Right renal pelvis (tissue), 4 donors: ENCODE measurements at places on chromosomes 16 and 17.

- DNase-seq: no peak
Observed at GRCh38 chr17:44910231-44911106, 4.8 kb downstream of the GFAP start.

DNA sequence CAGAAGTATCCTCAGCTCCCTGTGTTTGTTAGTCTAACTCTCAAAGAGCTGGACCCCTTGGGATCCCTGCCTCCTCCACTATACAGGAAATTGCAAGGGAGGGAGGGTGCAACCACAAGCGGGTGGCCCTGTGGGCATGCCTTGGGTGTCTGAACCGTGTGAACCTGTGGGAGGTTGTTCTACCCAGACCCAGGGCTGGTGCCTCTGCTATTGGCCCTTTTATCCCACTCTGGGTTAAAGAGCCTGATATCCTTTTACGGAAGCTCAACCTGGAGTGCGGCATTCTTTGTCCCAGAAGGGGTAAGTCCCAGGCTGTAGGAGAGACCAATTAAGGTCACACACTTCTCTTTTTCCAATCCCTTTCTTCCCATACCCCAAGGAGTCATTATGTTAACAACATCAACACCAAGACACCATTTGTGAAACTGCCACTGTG is 53.4 kb downstream of the ARSG start:
- DNase-seq: no peak

DNA sequence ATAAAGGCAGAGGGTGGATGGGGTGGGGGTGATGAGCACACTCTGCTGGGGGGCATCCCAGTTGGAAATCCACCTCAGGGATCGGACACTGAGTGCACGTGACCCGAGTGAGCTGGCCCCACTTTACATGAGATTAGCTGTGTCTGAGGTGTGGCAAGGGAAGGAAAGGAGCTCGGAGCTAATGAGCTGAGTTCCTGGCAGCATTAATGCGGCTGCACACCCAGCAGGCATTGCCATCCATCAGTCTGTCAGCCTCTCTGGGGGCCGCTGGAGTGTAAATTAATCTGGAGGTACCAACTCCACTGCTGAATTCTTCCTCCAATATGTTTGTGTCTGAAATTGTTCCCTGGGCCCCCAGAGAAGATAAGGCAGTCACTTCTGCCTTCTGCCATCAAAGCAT is 65.5 kb downstream of the HS3ST2 start:
- no peak for DNase-seq

GRCh38 chr17:1713160-1713877 is 3.1 kb upstream of the TLCD2 start:
- DNase-seq: no peak

DNA sequence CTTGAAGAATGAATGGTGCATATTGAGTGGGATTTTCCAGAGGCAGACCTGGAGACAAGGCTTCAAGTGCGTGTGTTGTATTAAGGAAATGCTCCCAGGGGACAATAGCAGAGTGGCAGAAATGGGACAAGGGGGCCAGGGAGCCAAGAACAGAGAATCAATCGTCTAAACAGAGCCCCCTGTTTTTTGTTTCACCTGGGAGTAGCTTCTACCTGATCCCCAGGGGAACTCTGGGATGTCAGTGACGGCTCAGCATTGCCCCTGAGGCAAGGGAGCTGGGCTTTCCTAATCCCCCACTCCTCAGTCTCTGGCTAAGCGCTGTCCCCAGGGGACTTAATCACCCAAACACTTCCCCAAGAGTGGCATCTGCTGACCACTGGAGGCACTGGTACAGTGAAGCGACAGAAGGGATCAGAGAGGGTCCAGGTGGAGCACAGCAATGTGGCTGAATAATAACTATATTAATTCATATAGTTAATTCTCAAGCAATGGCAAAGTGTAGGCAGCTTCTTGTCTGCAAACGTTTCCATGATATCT is 35.7 kb upstream of the C16orf78 start:
- no peak for DNase-seq

DNA sequence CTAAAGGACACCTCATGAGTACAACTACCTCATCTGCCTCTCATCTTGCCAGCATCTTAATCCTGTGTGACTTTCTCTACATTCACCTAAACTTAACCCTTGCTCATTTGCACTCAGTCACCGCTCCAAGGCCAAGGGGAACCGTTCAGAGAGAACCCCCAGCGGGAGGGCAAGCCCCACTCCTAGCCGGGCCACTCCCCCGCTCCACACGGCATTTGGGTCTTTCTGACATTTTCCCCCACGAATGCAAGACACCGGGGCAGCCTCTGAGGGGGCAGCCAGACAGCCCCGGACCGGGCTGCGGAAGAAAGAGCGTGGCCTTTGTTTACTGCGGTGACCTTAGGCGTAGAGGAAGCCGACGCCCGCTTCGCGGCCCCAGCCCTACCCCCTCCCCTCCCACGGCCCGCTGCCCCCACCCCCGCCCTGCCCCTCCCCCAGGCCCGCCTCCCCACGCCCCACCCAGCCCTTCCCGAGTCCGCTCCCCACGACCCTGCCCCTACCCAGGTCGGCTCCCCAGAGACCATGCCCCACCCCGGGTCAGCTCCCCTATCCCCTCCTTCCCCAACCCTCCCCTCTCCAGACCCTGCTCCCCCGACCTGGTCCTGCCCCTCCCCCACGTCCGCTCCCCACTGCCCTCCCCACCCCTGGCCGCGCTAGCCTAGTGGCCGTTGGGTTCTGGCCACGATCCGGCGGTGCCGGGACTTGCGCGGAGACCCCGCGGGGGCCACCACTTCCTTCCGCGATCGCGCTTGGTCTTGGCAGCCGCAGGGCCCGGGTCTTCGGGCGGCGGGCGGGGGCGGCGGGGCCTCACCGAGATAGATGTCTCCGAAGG is 789 bp downstream of the CSNK1D start:
- DNase-seq: no peak

DNA sequence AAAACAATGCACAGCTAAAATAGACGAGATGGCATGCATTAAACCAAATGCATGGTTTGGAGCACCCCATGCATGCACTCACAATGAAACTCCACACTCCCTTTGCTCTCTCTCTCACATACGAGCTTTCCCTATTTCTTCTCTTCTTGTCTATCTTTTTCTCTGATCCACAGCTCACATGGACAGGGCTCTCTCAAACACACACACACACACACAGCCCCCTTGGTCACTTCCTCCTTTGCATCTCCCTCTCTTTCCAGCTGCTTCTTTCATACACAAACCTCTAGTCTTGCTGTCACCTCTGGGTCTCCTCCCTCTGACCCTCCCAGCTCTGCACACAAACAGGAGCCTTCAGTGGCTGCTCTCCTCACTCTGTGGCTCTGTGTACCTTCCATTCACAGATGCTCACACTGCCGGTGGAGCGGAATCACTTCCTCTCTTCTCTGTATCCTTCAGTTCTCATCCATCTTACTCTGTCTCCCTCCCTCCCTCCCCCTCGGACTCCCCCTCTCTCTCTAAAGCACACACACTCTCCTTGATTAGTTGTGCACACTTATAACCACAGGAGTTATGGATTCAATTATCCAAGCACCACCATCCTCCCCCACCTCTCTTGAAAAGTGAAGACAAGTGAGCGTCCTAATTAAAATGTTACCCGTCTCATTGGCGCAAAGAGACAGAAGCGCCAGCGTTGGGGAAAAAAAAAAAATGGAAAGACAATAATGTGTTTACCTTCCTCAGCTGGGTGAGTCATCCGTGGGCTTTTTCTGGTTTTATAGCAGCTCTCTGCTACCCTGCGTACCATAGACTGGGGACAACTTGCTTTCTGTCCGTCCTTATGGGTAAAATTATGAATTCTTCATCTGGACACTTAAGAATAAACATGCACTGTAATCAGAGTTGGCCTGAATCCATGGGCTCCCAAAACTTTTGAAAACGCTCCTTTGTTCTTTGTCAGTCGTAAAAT is 90.8 kb downstream of the SHISA6 start:
- no peak for DNase-seq

- DNase-seq: no peak
Observed at GRCh38 chr16:47613251-47613650, 152.1 kb downstream of the PHKB start.

DNA sequence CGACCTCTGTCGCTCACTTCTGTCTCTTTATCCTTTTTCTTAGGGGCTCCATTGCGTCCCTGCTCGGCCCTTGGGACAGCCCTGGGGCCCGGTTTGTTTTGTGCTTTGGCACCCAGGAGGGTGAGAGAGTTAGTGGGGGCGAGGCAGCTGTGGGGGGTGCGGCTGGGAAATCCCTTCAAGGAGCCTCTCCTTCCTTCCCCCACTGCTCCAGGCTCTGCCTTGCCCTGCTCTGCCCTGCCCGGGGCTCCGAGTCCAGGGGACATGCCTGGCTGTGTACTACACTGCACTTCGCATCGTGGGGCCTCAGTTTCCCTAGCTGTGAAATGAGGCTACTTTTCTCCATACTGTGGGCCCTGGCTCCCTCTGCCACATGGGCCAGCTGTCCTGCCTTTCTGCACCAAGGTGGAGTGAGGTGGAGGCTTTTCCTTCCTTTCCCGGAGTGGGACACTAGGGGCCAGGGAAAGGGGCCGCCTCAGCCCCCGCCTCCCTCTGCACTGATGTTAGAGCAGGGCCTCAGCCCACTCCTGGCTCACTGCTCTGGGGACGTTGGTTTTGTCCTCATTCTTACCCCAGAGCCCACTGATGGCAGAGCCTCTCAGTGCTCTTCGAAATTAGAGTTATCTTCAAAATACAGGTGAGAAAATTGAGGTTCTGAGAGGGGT is 980 bp downstream of the LLGL1 start:
- DNase-seq: no peak

- no peak for DNase-seq
Observed at GRCh38 chr16:67311607-67312488, 14.7 kb downstream of the KCTD19 start.

DNA sequence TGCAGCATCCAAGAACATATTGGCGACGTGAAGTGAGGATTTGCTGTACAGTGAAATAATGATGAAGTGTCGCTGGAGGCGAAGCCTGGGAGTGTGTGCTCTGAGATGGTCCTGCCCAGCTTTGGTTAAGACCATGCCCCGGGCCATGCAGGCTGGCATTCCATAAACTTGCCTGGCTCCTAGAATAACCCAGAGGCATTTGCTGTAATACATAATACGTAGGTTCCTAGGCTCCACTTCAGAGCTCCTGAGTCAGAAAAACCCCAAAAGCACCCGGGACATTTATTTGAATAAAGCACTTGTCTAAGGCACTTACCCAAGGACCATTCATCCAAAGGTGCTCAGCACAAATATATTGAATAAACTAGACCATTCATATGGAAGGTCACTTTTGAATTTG is 279.3 kb downstream of the ABCC12 start:
- no peak for DNase-seq

- DNase-seq: no peak
Observed at GRCh38 chr16:30185683-30186421, 2.5 kb downstream of the CORO1A start.

GRCh38 chr16:87832741-87833502 is 36.4 kb downstream of the SLC7A5 start:
- DNase-seq: no peak
